ENCODE measurements at places on chromosomes 12 and 14.

GRCh38 chr12:64731683-64732082 lies 27.5 kb downstream of the GNS start:
- DNase-seq = no peak

- DNase-seq = no peak
These were observed 90.6 kb upstream of the FRMD6 start for GRCh38 chr14:51561141-51561540.

GRCh38 chr14:56333359-56334292 lies 215.4 kb downstream of the PELI2 start:
- DNase-seq = peak; percentile 86

DNA sequence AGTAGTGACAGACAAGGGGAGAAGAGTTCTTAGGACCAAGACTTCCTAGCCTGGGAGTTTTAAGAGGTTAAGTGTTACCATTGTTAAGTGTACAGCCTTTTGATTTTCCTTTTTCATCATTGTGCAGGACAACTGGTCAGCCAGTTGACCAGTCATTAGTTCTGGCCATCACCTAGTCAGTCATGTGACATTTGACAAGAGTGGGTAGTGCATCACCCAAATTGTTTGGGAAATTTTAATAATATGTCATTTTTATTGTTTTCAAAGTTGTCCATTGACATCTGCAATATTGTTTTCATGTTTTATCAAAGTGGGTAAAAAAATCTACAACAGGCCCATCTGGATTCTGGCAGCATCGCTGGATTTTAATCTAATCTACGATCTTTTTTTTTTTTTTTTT lies 15.5 kb downstream of the SINHCAF start:
- DNase-seq = no peak

- no peak for DNase-seq
These were observed 5.3 kb downstream of the ZNF10 start for GRCh38 chr12:133135747-133136146.

DNA sequence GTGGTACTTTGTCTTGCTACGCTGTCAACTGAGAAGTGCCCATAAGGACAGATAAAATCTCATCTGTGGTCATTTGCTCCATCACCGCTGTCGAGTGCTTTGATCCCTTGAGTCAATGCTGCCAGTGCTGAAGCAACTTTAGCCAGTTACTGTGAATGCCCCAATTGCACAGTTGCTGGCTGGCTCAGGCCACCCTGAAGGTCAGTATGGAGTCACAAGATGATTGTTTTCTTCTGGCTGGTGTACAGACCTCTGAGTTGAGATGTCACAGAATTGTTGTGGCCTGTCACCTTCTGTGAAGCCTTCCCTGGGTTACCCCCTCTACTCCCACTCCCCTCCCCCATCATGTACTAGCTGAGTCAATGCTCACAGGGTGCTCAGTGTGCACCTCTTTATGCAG lies 92.9 kb downstream of the PELI2 start:
- no peak for DNase-seq

DNA sequence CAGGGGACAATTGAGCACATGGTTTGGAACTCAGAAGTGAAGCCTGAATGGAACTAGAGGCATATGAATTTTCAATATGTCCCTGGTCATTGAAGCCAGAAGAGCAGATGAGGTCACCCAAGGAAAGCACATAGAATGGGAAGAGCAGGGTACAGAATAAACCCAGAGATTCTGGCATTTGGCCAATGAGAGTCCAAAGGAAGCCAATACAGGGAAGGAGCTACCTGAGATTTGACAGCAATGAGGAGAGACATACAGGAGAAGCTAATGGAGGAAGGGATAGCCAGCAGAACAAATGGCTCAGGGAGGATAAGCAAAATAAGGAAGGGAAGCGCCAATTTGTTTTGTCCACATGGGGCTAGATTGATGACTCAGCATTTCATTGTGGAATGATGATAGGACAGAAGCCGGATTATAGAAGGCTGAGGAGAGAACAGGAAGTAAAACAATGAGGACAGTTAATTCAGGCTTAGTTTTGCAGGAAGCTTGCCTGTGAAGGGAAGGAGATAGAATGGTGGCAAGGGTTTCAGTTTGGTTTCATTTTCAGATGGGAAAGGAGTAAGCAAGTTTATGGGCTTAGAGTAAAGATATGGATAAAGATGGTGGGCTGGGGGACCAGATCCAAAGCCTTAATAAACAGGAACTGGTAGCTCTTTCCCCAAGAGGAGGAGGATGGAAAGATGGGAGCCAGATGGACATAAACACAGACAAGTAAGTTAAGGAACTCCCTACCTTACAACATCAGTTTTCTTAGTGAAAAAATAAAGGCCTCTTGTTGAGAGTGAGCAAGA lies 3.2 kb upstream of the SPTSSA start:
- peak; percentile 37 for DNase-seq

DNA sequence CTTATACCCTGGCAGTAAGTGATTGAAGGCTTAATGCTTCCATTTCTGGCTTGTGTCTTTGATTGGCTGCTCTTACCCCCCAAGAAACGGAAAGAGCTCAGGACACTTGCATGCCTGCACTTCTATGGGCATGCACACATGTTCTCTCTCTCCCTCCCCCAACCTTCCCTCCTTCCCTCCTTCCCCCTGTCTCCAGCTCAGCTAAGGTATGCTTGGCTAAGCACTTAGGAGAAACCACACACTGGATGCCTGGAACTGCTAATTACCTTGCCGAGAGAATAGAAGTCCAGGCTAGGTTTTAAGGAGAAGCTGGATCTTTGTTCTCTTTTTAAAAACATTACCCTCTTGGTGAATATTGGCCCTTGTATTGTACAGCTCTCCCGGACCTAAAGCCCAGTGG lies 1072.8 kb upstream of the TMEM132C start:
- DNase-seq = no peak

DNA sequence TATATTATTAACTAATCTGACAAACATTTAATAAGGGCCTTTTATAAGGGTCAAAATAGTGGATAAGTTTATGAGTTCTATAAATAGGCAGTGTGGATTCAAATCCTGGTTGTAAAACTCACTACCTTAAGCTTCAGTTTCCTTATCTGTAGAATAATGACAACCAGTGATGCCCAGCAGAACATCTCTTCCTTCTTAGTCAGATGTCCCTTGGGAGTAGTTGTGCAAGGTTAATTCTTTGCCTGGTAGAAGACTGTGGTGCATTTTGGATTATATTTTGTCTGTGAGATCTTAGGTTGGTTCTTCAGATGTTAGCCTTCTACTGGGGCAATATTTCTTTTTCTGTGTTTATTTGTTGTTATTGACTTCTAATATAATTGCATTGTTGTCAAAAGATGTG lies 59.5 kb downstream of the ARID2 start:
- peak; percentile 82 for DNase-seq

DNA sequence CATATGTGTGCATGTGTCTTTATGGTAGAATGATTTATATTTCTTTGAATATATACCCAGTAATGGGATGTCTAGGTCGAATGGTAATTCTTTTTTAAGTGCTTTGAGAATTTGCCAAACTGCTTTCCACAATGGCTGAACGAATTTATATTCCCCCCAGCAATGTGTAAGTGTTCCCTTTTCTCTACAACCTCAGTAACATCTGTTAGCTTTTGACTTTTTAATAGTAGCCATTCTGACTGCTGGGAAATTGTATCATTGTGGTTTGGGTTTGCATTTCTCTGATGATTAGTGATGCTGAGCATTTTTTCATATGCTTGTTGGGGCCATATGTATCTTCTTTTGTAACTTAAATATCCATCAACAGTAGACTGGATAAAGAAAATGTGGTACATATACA lies 9.4 kb downstream of the OR6C68 start:
- DNase-seq = no peak

DNA sequence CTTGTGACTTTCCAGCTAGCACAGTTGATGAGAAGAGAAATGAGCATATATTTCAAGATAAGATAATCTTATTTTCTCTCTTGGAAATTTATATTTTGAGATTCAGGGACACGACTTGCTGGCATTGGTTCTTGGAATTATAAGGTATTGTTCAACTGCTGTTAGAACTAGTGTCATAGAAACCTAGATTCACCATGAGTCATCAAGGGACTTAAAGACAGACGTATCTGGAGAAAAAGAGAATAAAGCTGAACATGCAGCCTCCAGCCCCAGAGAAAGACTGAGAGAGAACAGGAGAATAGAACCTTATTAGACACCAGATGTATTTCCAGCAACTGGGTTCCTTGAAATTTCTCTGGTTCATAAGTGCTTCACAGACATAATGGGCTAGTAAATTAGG lies 194.4 kb upstream of the PPFIA2 start:
- DNase-seq = peak; percentile 4

GRCh38 chr14:68181519-68182326 lies 362.1 kb downstream of the RAD51B start:
- DNase-seq = peak; percentile 68

DNA sequence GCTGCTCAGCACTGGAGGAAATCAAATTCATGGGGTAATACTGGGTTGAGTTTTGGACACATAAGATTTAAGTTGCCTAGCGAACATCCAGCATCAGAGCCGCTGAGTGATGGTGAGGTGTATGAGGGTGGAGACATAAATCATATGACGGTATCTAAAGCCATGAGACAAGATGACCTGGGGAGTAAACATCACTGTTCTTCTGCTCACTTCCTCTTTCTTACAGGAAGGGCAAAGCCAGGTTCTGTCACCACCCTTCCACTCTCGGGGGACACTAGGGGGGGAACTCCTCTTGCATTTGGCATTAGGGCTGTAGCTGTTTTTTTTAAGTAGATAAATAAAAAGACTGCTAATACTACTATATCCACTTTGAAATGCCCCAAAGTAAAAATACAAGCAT lies 24.0 kb downstream of the PRDM4 start:
- DNase-seq = no peak

GRCh38 chr14:42854061-42854460 lies 1247.4 kb downstream of the LRFN5 start:
- peak; percentile 29 for DNase-seq

- no peak for DNase-seq
These were observed 68.7 kb downstream of the DICER1 start for GRCh38 chr14:95088665-95089064.

GRCh38 chr12:59500335-59500734 lies 95.5 kb upstream of the SLC16A7 start:
- DNase-seq = no peak

GRCh38 chr14:105805701-105806100 lies 279.3 kb downstream of the TMEM121 start:
- no peak for DNase-seq

GRCh38 chr14:23043754-23044153 lies 1.7 kb downstream of the PSMB11 start:
- no peak for DNase-seq

DNA sequence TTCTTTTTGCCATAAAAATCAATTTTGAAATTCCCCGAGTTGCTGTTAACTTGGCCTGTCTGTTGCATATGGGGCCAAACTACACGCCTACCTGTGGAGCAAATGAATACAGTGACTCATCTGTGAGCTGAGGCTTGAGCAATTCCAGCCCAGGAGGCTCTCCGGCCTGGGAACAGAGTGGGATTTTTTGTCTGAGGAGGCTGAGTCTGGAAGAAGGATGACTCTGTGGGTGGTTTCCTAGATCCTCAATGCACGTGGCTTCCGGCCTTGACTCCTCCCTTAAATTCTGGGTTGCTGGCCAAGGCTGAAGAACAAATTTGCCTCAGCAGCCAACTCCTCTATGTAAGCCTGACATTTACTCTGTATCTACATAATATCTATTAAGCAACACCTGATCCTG lies 124.1 kb downstream of the SSPN start:
- peak; percentile 22 for DNase-seq

GRCh38 chr14:90556012-90556477 lies 159.2 kb downstream of the CALM1 start:
- no peak for DNase-seq

DNA sequence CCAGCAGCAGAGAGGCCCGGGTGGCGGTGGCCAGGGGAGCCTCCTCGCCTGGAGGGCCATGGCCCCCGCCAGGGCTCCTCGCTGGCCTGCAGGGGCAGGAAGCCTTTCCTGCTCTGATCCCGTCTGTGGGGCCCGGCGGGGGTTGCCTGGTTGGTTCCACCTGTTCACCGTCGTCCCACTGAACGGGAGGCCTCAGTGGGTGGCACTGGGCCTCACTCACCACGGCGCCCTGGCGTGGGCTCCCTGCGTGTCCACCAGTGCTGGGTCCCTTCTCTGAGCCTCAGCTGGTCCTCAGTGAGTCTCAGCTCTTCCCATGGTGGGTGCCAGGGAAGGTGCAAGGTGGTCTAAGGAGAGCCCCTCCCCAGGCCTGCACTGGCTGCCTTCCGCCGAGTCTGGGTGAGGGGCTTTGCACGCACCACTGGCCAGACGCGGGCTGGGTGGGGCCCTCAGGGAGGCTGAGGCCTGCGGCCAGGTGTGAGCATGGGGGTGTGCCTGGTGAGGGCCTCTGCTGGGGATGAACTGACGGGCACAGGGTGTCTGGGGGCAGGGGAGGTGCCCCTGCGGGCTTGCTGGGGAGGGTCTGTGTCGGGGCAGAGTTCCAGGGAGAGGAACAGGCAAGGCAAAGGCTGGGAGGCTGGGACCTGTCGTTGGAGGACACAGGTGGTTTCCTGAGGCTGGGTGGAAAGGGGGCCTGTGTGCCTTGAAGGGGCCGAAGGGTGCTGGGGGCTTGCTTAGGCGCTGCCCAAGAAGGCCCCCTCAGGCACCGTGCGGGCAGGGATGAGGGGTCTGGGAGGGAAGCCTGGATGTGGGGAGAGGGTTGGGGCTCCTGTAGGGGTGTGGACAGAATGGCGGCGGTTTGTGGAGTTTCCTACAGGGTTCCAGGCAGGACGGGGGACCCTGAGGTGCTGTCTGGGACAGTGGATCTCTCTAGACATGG lies 339.8 kb downstream of the TMEM121 start:
- DNase-seq = no peak

GRCh38 chr12:130775953-130776856 lies 60.1 kb upstream of the RIMBP2 start:
- DNase-seq = peak; percentile 87

GRCh38 chr12:132438726-132439125 lies 51.2 kb upstream of the FBRSL1 start:
- no peak for DNase-seq

- DNase-seq = peak; percentile 36
These were observed 53.0 kb downstream of the ATF7IP start for GRCh38 chr12:14418451-14418890.

DNA sequence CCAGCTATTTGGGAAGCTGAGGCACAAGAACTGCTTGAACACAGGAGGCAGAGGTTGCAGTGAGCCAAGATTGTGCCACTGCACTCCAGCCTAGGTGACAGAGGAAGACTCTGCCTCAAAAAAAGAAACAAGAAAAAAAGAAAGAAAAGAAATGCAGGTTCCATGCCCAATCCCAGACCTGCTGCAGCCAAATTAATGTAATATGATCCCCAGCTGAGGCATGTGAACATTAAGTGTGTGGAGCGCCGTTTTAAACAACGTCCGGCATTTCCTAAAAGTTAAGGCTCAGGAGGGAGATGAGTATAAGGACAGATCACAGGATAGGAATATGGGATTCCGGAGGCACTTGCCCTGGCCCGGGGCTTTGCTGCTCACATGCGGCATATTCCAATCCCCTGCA lies 162.9 kb downstream of the KSR2 start:
- no peak for DNase-seq

DNA sequence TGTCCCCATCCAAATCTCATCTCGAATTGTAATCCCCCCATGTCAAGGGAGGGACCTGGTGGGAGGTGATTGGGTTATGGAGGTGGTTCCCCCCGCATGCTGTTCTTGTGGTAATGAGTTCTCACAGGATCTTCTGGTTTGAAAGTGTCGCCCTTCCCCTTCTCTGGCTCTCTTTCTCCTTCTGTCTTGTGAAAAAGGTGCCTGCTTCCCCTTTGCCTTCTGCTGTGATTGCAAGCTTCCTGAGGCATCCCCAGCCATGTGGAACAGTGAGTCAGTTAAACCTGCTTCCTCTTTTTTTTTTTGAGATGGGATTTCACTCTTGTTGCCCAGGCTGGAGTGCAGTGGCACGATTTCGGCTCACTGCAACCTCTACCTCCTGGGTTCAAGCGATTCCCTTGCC lies 104.0 kb downstream of the CCDC91 start:
- no peak for DNase-seq

- DNase-seq = no peak
These were observed 47.3 kb downstream of the FNTB start for GRCh38 chr14:65034021-65034420.

Data from fibroblast of skin of back (primary cell).